Hematopoietic multipotent progenitor cell treated with erythropoietin and hydrocortisone succinate and interleukin-3 and kit ligand, for 4 days (in vitro differentiated cells): ENCODE measurements at places on chromosomes 6 and 20.
A peak's percentile ranks its signal among the peaks of the same experiment; 100 is the strongest.

DNA sequence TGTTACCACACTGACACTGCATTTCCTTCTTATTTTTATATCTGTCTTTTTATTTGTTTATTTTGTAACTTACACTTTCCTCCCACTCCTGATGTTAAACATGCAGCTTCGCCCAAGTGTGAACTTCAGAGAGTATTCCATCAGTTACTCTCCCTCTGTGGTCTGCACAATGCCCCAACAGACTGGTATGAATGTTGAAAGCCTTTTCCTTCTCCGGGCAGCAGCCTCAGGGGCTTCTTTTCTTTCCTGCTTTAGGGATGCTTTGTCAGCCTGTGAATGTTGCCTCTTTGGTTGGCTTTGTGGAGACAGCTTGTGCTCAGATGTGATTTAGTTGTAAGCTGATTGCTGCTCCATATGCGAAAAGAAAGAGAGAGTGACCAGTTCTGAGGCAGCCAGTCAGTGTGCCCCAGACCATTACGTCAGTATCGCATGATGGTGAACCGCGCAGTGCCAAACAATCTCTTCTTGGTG is 44.0 kb downstream of the SMPDL3A start:
- DNase-seq, result no peak

DNA sequence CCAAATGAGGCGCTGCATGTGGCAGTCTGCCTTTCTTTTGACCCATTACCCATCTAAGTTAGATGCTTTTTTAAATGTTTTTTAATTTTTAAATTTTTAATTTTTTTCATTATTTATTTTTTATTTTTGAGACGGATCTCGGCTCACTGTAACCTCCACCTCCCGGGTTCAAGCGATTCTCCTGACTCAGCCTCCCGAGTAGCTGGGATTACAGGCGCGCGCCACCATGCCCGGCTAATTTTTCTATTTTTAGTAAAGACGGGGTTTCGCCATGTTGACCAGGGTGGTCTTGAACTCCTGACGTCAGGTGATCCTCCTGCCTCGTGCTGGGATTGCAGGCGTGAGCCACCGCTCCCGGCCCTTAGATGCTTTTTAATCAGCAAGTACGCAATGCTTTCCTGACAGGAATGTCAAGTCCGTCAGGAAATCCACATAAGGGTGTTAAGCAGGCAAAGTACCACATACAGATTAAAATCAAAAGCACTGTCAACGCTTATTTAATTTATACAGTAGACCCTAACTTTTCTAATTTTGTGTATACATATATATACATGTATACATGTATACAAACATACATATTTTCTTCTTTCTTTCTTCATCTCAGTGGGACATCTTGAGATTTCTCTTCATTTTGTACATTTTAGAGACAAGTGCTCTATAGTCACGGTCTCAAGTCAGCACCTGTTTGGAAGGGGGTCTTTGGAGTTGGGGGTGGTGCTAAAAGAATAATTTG is 995 bp upstream of the GSTA4 start:
- DNase-seq, result peak; percentile 84

DNA sequence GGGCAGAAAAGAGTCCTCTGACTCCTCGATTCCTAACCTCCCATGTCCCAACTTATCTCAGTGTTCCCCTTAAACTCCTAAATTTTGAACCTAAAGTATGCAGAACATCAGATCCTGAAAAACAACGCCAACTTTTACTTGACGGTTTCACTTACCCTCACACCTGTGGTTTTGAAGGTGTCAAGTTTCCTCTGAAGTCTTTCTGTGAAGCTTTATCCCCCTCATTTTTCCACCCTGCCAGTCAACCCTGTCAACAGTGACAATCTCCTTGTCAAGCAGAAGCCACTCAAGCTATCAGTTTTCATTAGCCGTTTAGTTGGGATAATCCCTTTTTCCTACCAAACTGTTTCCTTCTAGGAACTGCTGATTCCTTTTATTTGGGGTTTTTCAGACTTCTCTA is 245.4 kb upstream of the PREP start:
- no peak for DNase-seq

GRCh38 chr20:9647741-9648140 is 133.4 kb downstream of the LAMP5 start:
- no peak for DNase-seq

DNA sequence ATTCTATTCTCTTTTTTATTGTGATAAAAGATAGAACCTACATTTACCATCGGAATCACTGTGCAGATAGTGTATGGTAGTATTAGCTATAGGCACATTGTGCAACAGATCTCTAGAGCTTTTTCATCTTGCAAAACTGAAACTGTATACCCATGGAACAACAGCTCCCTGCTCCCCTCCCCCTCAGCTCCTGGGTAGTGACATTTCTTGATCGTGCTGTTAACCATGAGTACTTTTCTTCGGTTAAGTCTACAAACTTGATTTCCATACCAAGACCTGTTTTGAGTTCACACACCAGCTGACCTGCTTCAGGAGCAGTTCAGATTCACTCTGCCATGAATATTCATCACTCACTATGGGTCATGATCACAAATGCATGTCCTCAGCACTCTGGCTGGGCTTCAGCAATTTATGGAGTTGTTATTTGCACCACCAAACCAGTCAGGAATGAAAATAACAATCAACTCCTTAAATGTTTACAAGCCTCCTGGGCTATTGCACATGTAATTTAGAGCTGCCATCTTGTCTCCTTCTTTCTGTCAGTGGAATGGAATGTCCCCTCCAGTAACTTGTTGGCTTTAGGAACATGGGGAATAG is 32.8 kb downstream of the PRDM1 start:
- no peak for DNase-seq

DNA sequence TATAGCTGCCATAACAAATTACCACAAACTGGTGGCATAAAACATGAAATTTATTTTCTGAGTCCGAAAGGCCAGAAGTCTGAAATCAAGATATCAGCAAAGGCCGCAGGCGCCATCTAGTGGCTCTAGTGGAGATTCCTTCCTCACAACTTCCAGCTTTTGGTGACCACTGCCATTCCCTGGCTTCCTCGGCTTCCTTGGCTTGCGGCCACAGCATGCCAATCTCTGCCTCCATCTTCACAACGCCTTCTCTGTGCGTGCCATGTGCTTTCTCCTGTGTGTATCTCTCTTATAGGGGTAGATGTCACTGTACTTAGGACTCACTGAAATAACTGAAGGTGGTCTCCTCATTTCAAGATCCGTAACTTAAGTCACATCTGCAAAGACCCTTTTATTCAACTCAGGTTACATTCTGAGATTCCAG is 5.4 kb upstream of the PLAGL1 start:
- DNase-seq, result peak; percentile 92

DNA sequence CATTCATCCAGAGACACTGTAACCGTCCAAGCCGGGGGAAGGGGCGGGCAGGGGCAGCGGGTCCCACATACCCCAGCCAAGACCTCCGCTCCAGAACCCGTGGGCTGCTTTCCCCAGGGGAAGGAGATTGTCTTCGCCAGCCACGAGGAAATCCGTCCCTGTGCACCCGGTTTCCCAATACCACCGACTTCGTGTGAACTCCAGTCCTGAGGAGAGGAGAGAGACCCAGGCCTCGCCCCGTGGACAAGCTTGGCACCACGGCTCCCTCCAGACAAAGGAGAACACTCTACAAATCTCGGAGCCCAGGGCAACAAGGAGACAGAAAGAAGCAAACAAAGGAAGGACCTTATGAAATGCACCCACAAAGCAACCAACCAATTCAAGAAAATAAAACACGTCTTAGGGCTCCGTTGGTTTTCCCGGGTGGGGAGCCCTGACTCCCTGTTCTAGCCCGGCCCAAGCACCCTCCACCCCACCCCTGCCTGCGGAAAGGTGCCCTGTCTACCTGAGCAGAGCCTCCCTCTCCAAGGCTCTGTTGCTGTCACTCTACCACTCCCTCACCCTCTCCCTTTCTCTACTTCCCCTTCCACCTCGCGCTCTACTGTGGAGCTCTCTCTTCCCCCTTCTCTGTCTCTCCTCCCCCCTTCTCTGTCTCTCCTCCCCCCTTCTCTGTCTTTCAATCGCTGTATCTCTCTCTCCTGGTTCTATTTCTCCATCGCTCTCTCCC is 1382.8 kb upstream of the DEFB115 start:
- no peak for DNase-seq

- DNase-seq, result peak; percentile 85
Measured at GRCh38 chr20:33688938-33689424, 2.8 kb upstream of the E2F1 start.
